Hematopoietic multipotent progenitor cell treated with erythropoietin and hydrocortisone succinate and interleukin-3 and kit ligand, for 8 days (in vitro differentiated cells): ENCODE measurements at places on chromosomes 3 and 15.

DNA sequence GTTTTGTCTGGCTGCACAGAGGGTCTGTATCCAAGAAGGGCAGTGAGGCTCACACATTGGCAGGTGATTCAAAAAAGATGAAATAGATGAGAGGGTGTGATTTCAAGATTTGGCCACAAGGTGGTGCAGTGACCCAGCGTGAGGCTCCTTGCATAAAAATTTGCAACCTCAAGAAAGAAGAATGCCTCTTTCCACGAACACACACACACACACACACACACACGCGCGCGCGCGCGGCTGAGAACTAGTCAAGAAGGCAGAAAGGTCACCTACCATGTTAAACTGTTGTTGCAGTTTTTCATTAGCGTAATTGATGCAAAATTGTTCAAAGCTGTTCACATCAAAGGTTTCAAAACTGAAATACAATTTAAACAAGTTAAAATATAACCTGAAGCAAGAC, 39.2 kb downstream of the MYO5C start:
- peak; percentile 63 for DNase-seq

DNA sequence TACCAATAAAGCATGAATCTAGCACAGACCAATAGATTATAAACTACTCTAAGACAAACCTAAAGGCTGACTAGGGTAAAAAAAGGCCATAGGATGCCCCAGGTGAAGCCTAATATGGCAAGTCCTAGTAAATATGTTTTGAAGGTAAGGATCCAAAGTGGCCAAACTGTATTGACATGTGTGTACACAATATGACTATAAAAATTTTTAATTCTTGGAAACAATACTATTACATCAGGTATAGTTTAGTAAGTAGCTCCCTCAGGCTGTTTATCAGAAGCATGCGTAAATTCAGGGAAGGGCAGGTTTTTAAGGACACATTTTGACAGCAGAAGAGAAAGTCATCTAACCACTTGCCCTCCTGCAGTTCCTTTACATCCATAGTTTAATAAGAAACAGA, 18.8 kb downstream of the GNB4 start:
- DNase-seq = no peak

DNA sequence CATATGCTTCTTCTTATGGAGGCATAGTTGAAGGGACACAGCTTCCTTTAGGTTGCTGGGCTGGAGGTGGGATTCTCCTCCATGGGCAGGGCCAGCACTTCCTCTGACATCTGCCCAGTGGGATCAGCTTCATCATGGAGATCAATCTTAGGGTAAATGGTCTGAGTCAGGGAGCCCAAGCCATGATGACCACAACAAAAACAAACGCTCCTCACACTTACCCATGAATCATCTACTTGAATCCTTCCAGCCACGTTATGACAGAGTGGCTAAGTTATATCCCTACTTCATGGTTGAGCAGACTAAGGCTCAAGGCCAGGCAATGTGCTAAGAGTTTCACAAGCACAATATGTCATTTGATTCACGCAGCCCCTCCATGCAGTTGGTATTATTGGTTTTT, 87.2 kb upstream of the NMNAT3 start:
- no peak for DNase-seq

DNA sequence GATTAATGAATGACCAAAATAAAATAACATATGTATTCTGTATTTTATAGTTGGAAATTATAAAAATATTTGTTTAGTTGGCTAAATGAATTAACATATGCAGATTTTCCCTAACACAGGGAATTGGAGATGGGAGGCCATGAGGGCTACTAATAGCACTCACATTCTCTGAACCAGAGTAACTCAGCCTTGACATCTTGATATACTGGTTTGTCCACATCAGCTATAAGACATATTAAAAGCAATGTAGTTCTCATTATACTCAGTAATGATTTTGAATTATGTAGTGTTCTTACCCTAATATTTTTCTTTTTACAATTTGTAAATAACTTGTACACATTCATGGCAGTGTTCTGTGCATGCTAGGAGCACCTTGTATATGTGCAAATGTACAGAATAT, 255.9 kb downstream of the EPHA6 start:
- DNase-seq = no peak

- DNase-seq = peak; percentile 44
These were observed 272.0 kb downstream of the KLF13 start for GRCh38 chr15:31598620-31599019.

DNA sequence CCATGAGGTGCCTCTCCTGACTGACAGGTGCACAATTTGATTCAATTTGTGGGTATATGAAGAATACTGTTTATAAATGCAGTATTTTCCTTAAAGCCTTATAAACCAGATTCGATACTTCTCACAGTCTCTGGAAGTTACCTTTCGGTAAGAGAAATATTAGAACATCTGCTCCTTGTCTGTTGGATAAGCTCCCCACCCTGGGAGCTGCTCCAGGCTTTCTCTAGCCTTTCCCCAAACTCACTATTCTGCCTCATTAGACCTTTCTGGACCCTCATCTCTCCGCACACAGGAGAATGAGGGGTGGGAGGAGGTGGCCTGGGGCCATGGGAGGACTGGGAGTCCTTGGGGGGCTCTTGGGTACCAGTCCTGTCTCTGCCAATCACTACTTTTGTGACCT, 59.8 kb upstream of the TBC1D21 start:
- no peak for DNase-seq

DNA sequence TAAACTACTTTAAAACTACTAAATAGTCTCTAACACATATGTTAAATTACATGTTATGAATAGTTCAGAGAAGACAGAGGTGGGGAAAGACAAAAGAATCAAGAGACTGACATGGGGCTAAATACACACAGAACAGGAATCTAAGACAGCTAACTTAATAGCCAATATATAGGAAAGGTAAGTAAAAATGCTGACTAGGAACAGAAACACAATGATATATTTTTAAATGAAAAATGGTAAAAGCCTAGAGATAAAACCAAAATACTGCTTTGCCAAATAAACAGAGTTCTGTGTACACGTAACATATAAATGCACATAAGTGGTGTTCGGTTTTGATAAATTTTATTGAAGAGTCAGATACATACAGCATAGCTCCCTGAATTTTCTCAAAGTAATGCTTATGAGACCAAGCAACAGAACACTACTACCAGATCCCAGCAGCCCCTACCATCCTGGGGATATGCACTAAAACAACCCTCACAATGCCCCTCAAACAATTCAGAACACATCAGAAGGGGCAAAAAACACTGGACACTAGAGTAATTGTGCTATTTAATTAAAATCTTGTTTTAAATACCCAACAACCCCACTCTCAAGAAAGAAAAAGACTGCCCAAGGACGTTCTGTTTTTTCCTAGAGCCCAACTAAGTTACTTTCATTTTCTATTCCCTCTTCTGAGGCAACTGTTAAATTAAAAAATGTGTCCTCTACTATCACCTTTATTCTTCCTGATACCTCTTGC, 121.1 kb downstream of the ADAM10 start:
- peak; percentile 27 for DNase-seq

DNA sequence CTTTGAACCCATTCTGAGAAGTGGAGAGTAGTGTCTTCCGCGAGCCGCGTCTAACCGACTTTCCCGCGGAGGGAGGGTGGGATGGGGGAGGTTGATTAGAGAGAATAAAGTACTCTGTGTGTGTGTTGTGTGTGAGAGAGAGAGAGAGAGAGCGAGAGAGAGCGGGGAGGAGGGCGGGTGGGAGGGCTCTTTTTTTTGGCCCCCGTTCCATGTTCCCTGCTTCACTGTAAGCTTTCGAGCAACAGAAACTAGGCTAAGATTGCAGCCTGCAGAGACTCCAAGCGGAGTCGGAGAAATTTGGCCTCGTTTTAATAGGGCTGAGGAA, 1.6 kb upstream of the MEIS2 start:
- DNase-seq = no peak

- DNase-seq = no peak
These were observed 227.1 kb upstream of the ATP11B start for GRCh38 chr3:182565916-182566796.

DNA sequence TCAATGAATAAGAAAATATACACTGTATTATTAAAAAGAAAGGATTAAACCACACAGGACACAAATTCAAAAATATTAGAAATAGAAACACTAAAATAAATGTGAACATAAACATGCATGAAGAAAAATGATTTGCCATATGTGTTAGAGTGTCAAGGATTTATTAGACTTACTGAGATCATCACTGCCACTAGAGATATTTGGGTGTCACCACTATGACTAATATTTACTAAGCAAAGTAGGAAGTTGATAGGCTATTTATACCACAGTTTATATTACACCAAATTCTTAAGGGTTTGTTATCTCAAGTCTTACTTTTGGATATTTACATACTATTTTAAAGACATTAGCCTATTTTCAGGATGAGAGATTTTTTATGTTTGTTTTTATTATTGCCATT, 575.0 kb upstream of the SGO1 start:
- no peak for DNase-seq

DNA sequence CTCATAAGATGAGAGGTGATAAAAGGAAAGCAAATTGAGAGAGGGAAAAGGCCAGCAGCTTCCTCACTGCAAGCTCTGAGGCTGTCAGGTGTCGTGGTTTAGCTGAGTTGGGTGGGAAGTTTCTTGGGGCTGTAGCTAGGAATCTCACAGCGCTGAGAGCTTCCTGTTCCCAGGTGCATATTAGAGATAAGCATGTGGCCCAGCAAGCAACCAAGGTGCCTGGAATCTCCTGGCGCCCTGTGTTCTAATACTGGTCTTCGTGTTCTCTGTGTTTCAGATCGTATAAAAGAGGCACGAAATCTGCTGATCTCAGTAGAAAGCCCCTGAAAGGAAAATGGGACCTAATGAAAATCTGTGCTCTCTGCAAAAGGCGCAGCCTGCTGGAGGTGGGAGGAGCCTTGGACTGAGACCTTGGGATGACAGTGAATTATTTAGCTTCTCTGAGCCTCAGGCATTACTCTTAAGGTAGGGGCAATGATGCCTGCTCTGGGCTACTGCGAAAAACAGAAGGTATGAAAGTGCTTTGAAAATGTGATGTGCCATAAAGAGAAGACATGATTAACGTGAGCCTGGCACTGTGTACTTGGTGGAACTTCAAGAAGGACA, 499.9 kb downstream of the TBL1XR1 start:
- peak; percentile 2 for DNase-seq

DNA sequence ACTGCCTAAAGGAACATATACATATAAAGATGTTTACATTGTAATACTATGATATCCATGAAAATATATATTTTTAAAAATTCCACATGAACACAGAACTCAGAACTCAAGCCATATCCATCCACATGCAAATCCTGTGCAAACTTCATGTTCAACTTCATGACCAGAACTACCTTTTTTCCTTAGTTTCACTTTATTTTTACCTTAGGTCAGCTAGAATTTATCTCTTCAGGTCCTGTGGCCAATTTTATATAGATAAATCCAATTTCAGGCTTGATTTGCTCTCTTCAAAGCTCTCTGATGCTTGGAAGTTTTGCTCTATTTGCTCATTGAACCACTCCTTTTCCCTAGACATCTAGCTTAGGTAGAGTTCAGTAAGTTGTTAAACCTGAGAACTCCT, 38.8 kb downstream of the ZPLD1 start:
- DNase-seq = no peak

DNA sequence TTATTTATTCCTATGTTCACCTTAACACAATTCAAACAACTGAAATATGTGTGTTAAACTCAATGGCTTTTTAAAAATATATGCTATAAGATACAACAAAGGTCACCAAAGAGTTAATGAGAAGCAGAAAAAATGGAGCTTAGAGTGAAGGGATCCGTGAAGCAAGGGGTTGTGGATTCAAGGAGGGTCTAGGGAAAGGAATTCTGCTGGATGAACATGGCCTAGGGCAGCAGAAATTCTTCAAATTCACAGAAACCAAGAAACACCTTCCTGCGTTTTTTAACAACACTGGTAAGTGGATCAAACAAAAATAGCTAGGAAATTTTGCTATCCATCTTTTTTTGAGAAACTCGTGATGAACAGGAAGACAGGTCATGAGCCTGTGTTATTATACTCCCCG, 59.3 kb upstream of the PLSCR5 start:
- no peak for DNase-seq

DNA sequence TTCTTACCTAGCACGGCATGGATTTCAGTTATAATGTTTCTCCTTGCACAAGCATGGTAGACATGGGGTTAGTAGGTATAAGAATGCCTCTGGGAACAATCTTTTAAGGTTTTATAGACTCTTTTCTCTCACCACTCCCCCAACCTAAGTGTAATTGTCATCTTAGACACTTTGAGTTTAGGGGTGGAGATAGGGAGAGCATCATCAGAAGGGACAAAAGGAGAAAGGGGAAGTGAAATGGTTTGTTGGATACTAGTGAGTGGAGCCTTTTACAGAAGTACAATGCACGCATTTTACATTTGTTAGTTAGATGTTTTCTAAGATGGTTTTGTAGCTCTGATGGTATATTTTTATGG, 189.2 kb downstream of the TP63 start:
- DNase-seq = no peak

DNA sequence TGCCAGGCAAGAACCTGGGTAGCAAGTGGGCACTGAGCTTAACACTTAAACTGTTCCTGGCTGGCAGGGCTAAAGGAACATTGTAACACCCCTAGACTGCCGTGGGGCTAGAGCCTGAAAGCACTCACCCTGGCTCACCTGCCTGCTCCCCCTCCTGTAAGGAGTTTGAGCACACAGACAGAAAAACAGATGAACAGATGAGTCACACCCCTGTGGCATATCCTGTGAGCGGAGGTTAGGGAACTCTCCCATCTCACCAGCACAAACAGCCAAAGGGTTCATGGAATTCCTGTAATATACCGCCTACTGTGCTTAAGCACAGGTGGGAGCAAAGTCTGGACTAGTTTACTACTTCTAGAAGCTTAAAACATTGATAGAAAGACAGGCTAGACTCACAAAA, 300.1 kb downstream of the ROBO1 start:
- no peak for DNase-seq

DNA sequence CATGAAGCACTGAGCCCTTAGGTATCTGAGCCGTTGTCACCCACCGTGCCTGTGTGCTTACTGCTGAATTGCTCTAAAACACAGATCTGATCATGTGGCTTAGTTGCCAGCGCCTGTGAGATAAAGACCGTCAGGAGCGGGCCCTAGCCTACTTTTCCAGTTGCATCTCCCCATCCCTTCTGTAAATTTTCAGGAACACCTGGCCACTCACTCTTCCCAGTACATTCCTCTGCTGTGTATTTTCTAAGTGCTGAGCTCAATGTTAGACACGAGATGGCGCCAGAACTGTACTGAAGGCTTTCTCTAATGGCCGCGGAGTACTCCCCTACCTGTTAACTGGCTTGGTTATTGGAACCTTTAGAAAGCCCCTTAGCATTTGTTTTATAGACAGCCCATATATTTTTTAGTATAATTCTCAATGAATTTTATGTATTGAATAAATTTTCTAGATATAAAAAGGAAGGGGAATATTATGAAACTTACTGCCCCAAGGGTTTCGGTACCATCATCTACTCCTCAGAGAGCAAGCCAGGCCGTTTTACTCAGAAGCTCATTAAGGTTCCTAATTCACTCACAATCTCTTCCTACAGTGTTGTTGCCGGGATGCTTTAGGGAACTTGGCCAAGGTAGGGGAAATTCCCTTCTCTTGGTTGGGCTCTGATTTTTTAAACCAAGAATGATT, 16.7 kb upstream of the WNT7A start:
- DNase-seq = peak; percentile 78

- no peak for DNase-seq
These were observed 77.9 kb upstream of the CCNL1 start for GRCh38 chr3:157237886-157238285.
